ENCODE measurements at places on chromosomes 4 and X.

DNA sequence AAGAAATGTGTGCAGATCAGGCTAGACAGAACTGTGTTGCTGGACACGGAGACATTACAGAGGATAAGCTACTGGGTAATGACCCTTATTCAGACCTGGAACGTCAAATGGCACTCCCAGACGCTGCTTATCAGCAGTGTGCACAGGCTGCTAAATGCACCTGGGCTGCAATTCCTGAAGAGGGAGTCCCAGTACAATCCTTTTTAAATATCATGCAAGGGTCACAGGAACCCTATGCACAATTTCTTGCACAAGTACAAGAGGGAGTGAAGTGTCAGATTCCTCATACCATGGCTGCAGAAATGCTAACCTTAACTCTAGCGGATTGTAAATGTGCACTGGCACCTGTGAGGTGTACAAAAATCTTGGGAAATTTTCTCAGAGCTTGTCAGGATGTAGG, 16.9 kb downstream of the SPIN2B start:
- DNase-seq, result no peak

DNA sequence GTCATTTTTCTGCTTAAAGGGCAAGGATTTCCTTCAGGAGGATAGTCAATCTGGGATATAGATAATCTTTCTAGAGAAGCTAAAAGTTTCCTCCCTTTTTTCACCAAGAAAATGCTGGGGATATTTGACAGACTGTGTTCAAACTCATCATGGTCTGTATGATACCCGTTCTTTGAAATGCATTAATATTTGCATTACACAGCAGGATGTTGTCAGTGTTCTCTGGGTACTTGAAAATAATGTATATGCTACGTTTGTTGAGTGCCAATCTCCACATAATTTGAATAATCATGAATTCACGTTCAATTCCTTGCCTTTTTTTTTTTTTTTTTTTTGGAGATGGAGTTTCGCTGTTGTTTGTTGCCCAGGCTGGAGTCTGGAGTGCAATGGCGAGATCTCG, 18.0 kb upstream of the BMPR1B start:
- no peak for DNase-seq

GRCh38 chr4:118836301-118837120, 585 bp upstream of the SEC24D start:
- DNase-seq, result peak; percentile 26

DNA sequence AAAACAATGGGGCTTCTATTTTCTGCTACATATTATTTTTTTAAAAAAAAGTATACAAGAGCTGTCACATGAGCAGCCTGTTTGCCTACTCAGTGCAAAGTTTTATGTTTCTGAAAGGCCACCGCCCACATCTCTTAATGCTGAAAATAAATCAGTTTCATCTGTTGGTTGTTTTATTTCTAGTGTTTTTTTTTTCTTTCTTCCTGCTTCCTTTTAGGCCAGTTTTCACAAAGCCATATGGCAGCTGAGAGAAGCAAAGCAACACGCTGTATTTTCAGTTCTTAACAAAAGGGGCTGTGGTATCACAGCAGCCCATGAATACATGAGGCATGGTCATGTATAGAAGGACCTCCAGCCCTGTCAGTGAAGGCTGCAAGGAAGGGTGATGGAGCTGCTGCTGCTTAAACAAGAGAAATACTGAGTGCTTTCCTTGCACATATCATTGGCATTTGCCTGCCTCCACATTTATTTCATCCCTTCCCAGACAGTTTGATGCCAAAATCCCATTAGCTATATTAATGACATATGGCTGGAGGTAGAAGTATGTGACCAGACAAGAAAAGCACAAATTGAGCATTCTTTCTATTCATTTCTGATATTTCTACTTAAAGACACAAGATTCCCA, 172.5 kb downstream of the PCDH18 start:
- DNase-seq, result no peak

GRCh38 chr4:184896868-184897715, 71.3 kb upstream of the ACSL1 start:
- DNase-seq, result no peak

DNA sequence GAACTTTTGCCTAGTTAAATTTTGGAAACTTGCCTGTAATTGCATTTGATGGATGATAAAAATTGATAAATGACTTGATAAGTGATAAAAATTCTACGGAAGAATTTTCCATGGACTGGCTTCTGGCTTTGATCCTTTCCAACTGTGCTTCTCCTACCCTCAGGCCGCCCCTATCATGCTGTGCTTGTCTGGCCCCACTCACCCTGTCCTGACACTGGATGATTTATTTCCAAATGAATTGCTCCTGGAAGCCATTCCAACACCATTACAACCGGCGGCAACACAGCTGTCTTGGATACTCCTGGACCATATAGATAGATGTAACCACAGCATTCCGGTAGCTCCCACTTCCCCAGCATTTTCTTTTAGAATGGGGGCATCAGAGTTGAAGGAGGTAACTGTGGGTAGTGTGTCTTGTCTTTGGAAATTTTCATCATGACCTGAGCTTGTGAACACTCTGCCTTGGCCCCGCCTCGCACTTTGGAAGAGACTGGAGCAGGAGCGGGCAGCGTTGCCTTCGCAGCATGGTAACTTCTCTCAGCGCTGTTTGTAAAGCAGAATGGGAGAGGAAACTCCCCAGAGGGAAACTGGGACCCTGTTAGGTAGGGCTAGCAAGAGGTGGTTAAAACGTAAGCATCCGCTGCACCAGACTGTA, 77.4 kb downstream of the TBL1X start:
- DNase-seq, result no peak

DNA sequence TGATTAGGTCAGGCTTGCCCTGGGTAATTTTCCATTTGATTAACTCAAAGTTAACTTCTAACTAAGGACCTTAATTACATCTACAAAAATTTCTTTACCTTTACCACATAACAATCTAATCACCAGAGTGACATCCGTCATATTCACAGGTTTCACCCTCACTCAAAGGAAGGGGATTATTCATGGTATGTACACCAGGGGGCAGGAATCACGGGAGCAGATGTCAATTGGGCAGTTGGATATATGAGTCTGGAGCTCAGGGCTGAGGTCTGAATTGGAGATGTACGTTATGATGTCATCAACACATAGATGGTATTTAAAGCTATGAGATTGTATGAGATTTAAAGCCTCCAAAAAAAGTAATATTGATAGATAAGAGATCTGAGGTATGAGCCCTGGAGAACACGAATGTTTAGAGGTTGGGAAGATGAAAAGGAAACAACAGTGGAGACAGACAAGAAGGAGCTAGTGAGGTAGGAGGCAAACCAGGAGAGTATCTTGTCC, 52.9 kb downstream of the PGRMC1 start:
- no peak for DNase-seq
